ENCODE measurements at places on chromosomes 6 and 20.

- no peak overlapping the region for H3K27ac ChIP-seq
- H3K4me3 ChIP-seq: no peak overlapping the region
- no peaks in the 10 kb centered on the region for H3K36me3 ChIP-seq
- no peaks in the 10 kb centered on the region for H3K27me3 ChIP-seq
- no peaks in the 10 kb centered on the region for H3K4me1 ChIP-seq
Measured at GRCh38 chr20:60518022-60518421, 559.8 kb downstream of the CDH26 start.

DNA sequence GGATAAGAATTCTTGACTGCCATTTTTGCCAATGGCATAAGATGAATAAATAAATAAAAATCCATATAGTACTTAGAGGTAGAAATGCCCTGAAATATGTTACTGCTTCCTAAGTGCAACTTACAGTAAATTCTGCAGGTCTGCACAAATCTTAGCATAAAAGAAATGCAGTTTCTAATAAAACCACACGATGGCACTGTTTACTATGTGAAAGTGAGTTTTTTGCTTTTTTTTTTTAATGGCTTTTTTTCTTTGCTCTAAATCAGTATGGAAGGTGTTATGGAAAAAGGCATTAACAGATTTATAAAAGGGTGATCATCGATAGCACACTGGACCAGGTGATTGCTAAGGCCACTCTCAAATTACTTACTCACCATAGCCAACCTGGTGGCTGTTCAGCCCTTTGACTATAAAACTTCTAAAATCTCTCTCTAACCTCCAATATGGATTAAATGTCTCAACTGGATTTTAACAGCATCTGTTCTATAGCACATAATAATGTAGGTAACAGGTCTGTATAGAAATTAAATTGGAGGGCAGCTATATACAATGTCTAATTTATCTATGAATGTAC is 45.8 kb downstream of the AHI1 start:
- no peaks in the 10 kb centered on the region for H3K27me3 ChIP-seq

DNA sequence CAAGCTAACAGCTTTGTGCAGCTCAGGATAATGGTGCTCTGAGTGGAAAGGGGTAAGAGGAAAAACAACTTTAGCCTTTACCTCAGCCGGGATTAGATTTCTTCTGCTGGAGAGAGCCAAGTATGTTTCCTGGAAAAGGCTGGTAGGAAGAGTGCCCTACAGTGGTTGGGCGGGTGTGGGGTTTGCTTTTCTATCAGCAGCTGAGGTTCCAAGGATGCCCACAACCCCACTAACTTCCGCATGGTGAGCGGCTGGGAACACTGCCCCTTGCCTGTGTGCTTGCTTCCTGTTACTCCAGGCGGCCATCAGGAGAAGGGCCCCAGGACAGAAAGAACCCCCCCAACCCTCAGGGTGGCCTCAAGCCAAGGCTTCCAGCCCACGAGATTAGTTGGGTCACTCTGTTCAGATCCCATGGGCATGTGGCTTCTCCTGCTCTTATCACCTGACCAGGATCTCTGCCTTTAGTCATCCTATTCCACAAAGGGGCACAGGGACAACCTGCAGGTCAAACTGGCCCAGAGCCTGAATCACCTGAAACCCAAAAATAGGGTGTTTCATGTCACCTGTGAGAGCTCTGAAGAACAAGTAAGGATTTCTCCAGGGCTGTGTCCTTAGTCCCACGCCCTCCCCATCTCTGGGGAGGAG is 10.5 kb downstream of the MRPS18A start:
- H3K36me3 ChIP-seq: peaks cover 92% of the 10 kb centered on the region
- peaks cover 24% of the 10 kb centered on the region for H3K4me1 ChIP-seq
- H3K4me3 ChIP-seq: no peak overlapping the region
- DNase-seq: no peak
- no peaks in the 10 kb centered on the region for H3K27me3 ChIP-seq
- no peak overlapping the region for H3K27ac ChIP-seq

DNA sequence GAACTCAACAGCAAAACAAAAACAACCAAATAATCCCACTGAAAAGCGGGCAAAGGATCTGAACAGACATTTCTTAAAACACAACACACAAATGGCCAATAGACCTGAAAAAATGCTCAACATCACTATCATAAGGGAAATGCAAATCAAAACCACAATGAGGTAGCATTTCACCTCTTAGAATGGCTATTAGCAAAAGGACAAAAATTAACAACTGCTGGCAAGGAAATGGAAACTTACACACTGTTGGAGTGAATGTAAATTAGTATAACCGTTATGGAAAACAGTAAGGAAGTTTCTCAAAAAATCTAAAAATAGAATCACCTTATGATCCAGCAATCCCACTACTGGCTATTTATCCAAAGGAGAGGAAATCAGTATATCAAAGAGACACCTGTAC is 20.9 kb downstream of the FAM8A1 start:
- H3K36me3 ChIP-seq: peaks cover 28% of the 10 kb centered on the region
- no peak overlapping the region for H3K4me3 ChIP-seq
- H3K27me3 ChIP-seq: no peaks in the 10 kb centered on the region
- H3K4me1 ChIP-seq: no peaks in the 10 kb centered on the region

DNA sequence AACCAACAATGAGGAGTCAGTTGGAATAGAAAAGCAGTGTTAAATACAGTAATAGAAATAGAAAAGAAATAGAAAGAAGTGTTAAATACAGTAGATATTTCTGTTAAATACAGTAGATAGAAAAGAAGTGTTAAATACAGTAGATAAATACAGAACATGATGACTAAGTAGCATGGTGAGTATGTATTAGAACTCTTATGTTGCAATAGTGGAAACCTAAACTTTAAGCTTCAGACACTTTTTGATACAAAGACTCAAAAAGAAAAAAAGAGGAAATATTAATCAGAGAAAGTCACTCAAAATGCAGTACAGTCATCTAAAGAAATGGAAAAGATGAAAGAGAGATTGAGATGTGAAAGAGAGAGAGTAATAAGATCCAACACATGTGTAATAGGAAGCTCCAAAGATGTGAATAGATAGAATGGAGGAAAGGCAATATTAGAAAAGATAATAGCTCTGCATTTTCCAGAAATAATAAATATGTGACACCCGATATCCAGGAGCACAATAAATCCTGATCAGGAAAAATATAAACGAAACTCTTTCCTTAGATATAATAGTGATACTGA is 131.5 kb upstream of the KCNK16 start:
- H3K27ac ChIP-seq: no peak overlapping the region
- no peaks in the 10 kb centered on the region for H3K36me3 ChIP-seq
- no peak overlapping the region for H3K4me3 ChIP-seq
- H3K4me1 ChIP-seq: no peaks in the 10 kb centered on the region
- H3K27me3 ChIP-seq: no peaks in the 10 kb centered on the region

DNA sequence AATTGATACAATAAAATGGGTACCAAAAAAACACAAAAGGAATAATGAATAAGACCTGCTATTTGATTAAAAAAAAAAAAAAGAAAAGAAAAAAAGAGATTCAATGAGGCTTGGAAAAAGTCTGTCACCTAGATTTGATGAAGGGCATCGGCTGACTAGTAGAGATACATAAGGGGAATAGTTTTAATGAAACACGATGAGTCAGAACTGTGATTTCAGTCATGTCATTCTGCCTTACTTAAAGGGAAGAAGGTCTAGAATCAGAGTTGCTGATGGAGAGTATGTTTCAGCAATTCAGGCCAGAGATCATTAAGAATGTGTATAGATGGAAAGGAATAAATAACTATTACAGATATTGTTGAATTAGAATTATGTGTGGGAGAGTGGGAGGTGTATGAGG is 565.9 kb upstream of the RNF217 start:
- H3K4me3 ChIP-seq: no peak overlapping the region
- H3K27me3 ChIP-seq: no peaks in the 10 kb centered on the region
- no peak for DNase-seq
- no peaks in the 10 kb centered on the region for H3K36me3 ChIP-seq
- H3K4me1 ChIP-seq: no peaks in the 10 kb centered on the region

- H3K27me3 ChIP-seq: peaks cover 1% of the 10 kb centered on the region
- DNase-seq: no peak
- H3K27ac ChIP-seq: no peak overlapping the region
- peaks cover 2% of the 10 kb centered on the region for H3K4me1 ChIP-seq
- no peaks in the 10 kb centered on the region for H3K36me3 ChIP-seq
Measured at GRCh38 chr6:90483116-90483839, 103.6 kb downstream of the MAP3K7 start.

GRCh38 chr20:5848711-5849505 is 98.7 kb downstream of the SHLD1 start:
- no peak overlapping the region for H3K27ac ChIP-seq
- no peaks in the 10 kb centered on the region for H3K36me3 ChIP-seq
- no peaks in the 10 kb centered on the region for H3K4me1 ChIP-seq
- no peak overlapping the region for H3K4me3 ChIP-seq
- peak; percentile 24 for DNase-seq

- H3K27ac ChIP-seq: no peak overlapping the region
- H3K4me3 ChIP-seq: no peak overlapping the region
- H3K36me3 ChIP-seq: no peaks in the 10 kb centered on the region
- H3K27me3 ChIP-seq: peaks cover 2% of the 10 kb centered on the region
- DNase-seq: no peak
- H3K4me1 ChIP-seq: peaks cover 4% of the 10 kb centered on the region
Measured at GRCh38 chr6:159110013-159110412, 59.2 kb upstream of the FNDC1 start.

DNA sequence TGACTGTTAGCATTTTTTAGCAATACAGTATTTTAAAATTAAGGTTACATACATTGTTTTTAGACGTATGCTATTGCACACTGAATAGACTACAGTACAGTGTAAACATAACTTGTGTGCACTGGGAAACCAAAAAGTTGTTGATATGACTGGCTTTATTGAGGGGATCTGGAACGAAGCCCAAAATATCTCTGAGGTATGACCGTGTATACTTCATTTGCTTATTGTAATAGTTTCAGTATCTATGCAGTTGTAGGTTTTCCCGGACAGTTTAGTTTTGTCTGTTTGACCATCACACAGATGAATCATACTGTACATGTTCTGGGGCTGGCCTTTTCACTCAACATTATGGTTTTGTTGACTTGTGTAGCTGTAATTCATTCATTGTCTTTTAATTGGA is 6.9 kb upstream of the ZBTB12 start:
- no peak overlapping the region for H3K4me3 ChIP-seq
- peaks cover 3% of the 10 kb centered on the region for H3K27me3 ChIP-seq

- H3K27me3 ChIP-seq: peaks cover 4% of the 10 kb centered on the region
Measured at GRCh38 chr6:168370310-168370991, 50.9 kb upstream of the DACT2 start.

DNA sequence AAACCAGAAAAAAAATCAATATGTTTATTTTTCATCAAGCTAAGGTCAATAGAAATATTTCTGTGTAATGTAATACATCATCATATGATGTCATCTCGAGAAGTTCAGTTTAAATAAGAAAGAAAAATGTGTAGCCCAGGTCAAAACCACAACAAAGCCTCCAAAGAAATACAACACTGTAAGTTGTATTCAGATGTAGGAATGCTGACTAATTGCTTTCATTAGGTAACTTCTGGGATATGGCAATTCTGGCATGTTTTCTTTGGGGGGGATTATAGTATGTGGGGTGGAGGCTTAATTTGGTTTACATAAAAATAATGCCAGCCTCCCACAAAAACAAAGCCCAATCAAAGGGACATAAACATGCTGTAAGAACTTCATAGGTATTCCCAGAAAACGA is 881.8 kb upstream of the CITED2 start:
- no peaks in the 10 kb centered on the region for H3K27me3 ChIP-seq
- H3K4me3 ChIP-seq: no peak overlapping the region
- H3K27ac ChIP-seq: no peak overlapping the region
- no peaks in the 10 kb centered on the region for H3K4me1 ChIP-seq
- no peaks in the 10 kb centered on the region for H3K36me3 ChIP-seq

- no peak overlapping the region for H3K27ac ChIP-seq
- H3K4me1 ChIP-seq: no peaks in the 10 kb centered on the region
- H3K27me3 ChIP-seq: no peaks in the 10 kb centered on the region
- DNase-seq: no peak
- no peak overlapping the region for H3K4me3 ChIP-seq
Measured at GRCh38 chr6:43840490-43841218, 70.6 kb downstream of the VEGFA start.

- H3K36me3 ChIP-seq: no peaks in the 10 kb centered on the region
- H3K4me1 ChIP-seq: peaks cover 3% of the 10 kb centered on the region
- H3K27ac ChIP-seq: no peak overlapping the region
- DNase-seq: no peak
Measured at GRCh38 chr6:45637056-45637455, 259.3 kb upstream of the SUPT3H start.

DNA sequence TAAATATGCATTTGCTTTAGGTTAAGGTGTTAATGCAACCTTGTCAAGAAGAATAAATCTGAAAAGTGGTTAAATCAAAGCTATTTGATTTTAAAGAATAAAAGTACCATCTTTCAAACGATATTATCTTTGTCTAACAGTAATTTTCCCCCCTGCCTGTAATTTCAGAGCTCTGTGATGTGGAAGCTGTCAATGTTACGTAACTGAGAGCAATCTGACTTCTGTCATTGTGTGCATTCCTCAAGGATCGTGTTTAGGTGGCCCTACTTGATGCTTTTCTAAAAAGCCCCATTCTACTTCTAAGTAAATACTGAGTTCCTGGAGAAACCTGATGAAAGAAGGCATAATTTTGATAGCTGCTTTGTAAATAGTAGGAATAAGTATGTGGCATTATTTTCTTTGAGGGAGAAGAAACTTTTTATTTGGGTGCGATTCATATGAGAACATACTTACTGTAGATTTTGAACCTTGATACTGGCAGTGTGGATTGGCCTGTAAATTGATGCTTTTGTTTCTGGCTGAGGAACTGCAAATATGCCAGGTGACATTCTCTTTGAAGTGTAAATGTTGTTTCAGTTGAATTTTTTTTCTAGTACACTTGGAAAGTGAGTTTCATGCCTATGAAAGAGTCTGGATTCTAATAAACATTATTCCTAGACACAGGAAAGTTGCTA is 529.6 kb upstream of the FLRT3 start:
- no peak overlapping the region for H3K4me3 ChIP-seq
- no peak for DNase-seq
- no peaks in the 10 kb centered on the region for H3K36me3 ChIP-seq
- H3K4me1 ChIP-seq: no peaks in the 10 kb centered on the region
- H3K27ac ChIP-seq: no peak overlapping the region

- H3K27ac ChIP-seq: no peak overlapping the region
- H3K27me3 ChIP-seq: no peaks in the 10 kb centered on the region
- H3K36me3 ChIP-seq: no peaks in the 10 kb centered on the region
- no peaks in the 10 kb centered on the region for H3K4me1 ChIP-seq
- no peak for DNase-seq
Measured at GRCh38 chr6:161342039-161342438, 68.2 kb upstream of the AGPAT4 start.

- no peaks in the 10 kb centered on the region for H3K36me3 ChIP-seq
- H3K4me3 ChIP-seq: no peak overlapping the region
Measured at GRCh38 chr6:165950316-165950715, 217.3 kb downstream of the TBXT start.

- H3K36me3 ChIP-seq: no peaks in the 10 kb centered on the region
- no peaks in the 10 kb centered on the region for H3K4me1 ChIP-seq
- no peak overlapping the region for H3K27ac ChIP-seq
- H3K27me3 ChIP-seq: no peaks in the 10 kb centered on the region
Measured at GRCh38 chr6:136347847-136348246, 58.2 kb upstream of the BCLAF1 start.

All from muscle of leg (tissue), 16 donors.